Bone marrow (tissue), 2 donors: ENCODE measurements at places on chromosomes 11 and 22.

GRCh38 chr11:114232400-114233059 lies 63.7 kb upstream of the NNMT start:
- no peak for DNase-seq

GRCh38 chr11:4606231-4607015 lies 1.6 kb downstream of the TRIM68 start:
- DNase-seq = no peak

GRCh38 chr11:86787656-86788055 lies 12.7 kb upstream of the PRSS23 start:
- DNase-seq = no peak

DNA sequence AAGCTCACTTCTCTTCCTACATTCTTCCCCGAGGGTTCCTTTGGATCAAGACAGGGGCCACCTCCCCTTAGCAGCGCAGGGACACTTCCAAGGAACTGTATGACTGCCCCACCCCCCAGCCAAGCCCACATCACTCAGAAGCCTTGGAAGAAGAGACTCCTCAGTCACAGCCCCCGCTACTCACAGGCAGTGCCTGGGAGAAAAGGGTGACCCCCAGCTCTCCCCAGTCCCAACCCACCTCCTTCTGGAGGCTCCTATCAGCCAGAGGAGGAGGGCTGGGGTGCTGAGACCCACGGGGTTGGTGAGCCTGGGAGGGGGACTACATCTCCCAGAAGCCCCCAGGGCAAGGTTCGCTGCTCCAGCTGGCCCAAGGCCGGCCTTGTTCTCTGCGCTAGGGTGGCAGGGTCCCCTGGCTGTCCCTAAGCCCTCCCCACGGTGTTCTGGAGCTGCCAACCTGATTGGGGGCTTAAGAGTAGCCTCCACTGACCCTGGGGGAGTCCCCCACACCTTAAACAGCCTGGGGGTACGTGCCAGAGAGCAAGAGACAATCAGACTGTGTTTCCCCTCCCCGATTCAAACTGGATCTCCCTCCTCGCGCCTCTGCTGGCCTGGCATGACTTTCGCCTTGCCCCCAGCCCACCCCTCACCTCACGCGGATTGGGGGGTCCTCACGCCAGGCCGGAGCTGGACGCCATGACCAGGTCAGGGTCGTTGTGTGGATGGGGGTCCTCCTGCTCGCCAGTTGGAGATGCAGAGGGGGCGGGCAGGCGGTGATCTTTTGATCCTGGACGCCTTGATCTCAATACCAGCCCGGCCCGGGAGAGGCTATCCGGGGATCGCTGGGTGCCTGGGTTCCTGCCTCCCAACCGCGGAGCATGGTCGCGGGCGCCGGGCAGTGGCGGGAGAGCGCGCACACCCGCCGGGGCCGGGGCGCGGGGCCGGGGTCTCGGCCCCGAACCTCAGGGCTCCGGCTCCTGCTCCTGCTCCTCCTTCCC lies 838 bp downstream of the BCL9L start:
- no peak for DNase-seq

- no peak for DNase-seq
Measured at GRCh38 chr22:26259510-26259909, 90.2 kb downstream of the SEZ6L start.

DNA sequence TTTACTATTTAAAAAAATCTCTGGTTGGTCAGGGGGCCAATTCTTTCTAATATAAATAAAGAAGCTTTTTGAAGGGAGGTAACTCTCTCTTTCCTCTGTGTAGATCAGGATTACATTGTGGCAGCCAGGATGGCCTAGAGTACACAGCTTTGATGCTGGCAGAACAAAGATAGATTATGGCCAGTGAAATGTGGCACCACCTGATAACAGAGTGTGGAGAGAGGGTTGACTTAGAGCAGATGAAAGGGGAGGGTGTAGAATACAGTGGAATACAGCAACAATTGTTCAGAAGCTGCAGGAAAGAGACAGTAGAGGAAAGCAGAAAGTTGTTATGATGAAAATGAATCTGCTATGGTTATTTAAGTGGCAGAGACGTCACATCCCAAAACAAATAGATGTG lies 99.0 kb downstream of the FAR1 start:
- DNase-seq = no peak

DNA sequence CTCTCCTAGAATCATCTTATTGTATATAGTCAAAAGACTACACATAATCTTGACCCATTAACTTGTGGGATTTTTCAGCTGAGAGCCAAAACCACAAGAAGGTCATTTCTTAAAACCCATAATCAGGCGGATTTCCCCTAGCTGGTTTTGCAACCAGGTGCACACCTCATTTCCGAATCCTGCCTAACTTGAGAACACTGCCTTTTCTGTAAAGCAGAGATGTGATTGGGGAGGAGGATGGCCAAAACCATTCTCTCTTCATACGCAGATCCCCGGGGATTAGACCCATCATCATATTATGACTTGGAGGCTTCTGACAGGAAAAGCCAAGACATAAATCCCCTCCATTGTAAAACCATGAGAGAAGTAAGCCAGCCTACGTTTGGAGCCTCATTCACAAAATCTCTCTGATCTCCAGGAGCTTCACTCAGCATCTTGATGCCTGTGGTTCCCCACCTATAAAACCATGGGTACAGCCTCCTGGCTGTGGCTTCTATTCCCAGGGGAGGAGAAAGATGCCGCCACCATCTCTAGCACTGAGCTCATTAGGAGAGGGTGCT lies 191.3 kb downstream of the KIF18A start:
- DNase-seq = no peak

DNA sequence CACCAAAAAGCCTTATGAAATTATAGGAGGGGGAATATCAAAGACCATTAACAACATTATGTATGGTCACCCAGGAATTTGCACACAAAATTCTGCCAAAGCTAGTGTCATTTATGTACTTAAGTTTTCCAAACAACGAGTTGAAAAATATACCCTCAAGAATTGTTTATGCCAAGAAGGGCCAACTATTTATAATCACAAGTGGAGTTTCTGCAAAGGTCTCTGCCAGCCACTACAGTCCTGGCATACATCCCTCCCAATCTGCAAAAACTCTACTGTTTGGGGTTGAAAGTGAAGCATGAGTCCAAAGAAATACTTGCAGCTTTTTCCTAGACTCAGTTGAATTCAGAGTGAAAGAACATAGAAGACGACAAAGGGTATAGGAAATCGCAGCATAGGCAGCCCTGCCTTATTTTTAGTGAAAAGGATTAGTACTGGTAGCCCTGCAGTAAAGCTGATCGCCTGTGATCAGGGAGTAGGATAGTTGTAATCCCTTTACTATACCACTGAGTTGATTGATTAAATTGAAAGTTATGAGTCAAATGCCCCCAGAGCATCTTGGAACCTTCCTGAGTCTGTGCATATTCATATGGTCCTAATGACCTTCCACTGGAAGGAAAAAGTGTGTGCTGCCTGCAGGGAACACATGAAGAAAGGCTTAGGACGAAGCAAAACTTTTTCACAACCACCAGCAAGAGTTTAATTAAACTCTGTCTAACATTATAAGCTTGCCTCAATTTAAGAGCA lies 144.0 kb downstream of the SPON1 start:
- no peak for DNase-seq

DNA sequence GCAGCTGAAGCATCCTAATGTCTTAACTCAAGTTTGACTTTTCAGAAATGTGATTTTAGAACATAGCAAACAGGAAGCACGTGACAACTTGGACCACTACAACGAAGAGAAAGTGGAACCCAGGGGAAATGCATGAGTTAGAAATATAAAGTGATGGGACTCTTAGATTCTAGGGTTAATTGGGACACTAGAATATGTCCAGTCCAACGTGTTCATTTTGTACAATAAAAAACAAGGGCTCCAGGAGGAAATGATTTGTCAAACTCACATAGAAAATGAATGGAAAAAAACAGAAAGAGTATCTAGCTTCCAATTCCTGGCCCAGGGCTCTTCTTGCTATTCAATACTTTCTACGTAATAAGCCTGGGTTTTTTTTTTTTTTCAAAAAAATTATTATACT lies 30.7 kb downstream of the TIMP3 start:
- DNase-seq = no peak
